ENCODE measurements at places on chromosomes 3 and 15.

GRCh38 chr3:126049289-126050049 lies 34.5 kb downstream of the SLC41A3 start:
- peak; percentile 2 for DNase-seq

- DNase-seq: no peak
Observed at GRCh38 chr3:174336784-174337183, 522.4 kb upstream of the NAALADL2 start.

DNA sequence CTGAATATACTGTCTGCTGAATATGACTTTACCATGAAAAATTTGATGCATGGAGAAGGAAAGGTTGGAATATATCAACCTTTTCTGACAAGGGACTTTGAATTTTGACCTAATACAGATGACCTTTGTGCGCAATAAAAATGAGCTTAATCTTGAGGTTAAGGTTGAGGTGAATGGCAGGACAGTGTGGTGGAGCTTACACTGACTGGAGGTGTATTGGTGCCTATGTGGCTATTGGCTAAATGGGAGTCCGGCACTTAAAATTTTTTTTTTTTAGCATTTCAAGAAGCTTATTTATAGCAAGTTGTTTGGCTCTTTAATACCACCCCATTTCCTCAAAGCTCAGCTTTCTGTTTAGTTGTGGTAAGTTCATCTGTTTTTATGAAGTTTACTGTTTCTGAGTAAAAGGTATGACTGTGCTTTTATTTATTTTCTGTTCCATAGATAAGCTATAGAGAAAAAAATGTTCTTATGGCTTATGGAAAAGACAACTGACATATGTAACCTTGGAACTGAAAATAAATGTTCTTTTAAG lies 15.2 kb downstream of the CDIN1 start:
- no peak for DNase-seq

DNA sequence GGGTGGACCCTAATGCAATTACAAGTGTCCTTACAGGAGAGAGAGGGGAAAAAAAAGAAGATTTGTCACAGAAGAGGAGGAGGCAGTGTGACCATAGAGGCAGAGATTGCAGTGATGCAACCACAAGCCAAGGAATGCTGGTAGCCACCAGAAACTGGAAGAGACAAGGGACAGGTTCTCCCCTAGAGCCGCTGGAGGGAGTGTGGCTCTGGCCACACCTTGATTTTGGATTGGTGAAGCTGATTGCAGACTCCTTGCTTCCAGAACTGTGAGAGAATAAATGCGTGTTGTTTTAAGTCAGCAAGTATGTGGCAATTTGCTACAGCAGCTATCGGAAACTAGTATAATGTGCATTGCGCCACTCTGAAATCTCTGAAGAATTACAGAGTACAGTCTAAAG lies 110.1 kb downstream of the SRGAP3 start:
- no peak for DNase-seq

DNA sequence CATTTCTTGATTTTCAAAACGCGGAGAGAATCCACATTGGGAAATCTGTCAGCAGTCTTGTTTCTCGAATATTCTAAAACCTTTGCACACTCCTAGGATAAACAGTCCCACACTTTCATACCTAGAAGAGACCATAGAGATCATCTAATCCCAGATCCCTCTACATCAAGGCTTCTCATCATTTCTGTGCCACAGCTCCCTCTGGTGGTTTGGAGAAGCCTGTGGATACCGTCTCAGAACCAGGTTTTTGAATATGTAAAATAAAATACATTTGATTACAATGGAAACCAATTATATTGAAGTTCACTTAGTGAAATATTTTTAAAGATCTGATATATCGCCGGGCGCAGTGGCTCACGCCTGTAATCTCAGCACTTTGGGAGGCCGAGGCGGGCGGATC lies 211.9 kb upstream of the GOLGA6L4 start:
- DNase-seq: peak; percentile 39

DNA sequence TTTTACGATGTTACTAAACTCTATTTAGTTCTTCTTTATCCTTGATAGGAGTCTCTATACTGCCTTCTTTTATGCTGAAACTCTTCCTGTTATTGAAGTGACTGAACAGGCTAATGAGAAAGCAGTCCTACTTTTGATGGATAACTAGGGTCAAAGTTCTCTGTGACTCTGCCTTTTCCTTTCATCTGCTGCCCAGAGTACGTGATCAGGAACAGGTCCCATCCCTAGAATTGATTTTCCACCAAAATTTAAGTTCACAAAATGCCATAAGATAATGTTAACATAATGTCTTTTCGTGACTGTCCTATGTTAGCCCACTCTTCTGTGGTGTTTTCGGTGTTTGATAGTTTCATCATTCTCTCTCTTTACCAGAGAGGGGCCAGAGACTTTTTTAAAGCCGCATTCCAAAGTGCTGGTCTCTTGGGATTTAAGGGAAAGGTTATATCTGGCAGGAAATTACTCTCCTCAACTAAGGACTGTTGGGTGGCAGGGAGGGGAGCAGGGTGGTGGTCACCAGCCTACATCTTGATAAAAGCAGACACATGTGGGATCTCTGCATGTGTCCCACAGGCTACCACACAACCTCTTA lies 50.3 kb upstream of the PLXND1 start:
- DNase-seq: no peak

DNA sequence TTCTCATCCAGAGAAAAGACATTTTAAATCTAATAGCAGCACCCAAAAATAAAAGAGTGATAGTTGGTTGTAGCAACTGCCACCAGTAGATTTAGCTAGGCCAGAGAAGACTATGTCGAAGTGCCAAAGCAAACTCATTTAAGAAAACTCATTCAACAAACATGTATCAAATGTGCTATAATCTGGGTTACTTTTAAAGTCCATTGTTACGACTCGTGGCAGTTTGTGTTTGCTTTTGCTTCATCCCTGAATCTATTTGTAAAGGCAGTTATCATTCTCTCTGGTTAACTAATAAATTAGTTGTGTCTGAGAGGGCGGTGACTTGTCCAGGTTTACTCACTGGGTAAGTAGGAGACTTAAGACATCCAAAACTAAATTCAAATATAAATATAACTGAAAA lies 159.4 kb downstream of the ZIC4 start:
- DNase-seq: no peak

- no peak for DNase-seq
Observed at GRCh38 chr3:9117220-9117619, 132.2 kb downstream of the SRGAP3 start.

DNA sequence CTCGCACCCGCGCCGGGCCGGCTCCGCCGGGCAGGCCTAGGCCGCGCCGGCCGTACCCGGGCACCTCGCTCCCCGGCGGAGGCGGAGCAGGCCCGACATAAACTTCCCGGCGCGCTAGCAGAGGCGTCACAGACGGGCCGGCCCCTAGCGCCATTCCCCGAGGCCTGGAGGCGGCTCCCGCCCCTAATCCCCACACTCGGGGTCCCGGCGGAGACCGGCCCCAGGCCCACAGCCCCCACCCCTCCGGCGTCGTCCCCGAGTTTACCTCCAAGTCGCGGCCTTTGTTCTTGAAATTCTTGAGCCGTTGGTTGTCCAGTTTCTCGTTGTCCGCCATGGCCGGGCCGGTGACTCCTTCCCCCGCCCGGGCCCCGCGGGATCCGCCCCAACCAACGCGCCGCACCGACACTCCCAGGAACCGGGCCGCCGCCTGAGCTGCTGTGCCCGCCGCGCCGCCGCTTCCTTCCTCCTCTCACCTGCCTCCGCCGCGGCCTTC lies 376 bp downstream of the KPNA4 start:
- peak; percentile 42 for DNase-seq

DNA sequence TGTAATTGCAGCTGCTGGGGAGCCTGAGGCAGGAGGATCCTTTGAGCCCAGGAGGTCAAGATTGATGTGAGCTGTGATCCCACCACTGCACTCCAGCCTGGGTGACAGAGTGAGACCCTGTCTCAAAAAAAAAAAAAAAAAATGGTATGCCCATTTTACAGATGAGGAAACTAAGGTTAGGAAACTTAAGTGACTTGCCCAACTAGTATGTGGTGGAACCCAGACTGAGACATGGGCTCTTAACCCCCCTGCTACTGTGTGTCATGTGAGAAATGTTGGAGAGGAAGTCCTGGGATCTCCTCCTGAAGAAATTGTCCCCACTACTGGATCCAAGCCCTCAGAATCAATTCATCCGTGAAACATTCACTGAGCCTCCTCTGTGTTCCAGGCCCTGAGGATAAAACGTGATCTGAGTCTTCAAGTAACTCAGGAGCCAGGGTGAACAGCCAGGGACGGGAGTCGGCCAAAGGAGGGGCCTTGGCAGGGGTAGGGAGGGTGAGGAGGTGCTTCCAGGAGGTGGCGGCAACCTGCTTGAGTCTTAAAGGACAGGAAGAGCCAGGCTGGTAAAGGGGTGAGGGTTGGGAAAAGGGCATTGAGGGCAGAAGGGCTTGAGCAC lies 19.6 kb upstream of the RNU6-1 start:
- DNase-seq: no peak

DNA sequence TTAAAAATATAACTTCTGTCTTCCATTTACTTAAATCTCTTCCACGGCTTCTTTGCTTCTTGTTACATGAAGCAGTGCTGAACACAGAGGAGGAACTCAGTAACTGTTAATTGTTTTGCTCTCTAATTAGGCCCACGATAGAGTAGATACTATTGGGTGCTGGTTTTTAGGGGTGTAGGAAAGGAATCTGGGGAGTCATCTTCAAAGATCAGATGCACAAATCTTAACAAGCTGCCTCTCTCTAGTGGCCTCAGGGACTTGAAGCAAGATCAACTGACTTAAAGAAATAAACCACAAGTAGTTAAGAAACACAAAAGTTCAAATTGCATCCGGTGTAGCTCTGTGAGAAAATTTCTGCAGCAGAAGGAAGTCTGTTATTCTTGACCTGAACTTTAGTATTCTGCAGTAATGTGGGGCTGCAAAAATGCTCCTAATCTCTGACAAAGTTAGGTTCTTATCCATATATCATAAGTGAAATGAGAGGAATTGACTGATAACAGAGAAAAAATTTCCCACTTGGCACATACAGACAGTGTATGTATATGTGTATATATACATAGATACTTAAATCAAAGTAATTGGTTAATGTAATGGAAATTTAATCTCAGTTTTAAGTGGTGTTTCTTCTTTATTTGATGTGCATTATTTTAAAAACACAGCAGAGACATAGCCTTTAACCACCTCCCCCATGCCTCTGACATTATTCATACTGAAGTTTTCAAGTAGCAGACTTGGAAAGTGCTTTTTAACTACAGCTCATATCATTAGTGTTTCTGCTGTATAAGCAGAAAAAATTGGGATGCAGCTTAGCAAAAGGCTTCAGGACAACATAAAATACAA lies 51.8 kb downstream of the CHST2 start:
- DNase-seq: no peak

GRCh38 chr3:61264281-61264680 lies 13.0 kb upstream of the FHIT start:
- no peak for DNase-seq

GRCh38 chr3:56253941-56254665 lies 214.2 kb downstream of the ERC2 start:
- no peak for DNase-seq

DNA sequence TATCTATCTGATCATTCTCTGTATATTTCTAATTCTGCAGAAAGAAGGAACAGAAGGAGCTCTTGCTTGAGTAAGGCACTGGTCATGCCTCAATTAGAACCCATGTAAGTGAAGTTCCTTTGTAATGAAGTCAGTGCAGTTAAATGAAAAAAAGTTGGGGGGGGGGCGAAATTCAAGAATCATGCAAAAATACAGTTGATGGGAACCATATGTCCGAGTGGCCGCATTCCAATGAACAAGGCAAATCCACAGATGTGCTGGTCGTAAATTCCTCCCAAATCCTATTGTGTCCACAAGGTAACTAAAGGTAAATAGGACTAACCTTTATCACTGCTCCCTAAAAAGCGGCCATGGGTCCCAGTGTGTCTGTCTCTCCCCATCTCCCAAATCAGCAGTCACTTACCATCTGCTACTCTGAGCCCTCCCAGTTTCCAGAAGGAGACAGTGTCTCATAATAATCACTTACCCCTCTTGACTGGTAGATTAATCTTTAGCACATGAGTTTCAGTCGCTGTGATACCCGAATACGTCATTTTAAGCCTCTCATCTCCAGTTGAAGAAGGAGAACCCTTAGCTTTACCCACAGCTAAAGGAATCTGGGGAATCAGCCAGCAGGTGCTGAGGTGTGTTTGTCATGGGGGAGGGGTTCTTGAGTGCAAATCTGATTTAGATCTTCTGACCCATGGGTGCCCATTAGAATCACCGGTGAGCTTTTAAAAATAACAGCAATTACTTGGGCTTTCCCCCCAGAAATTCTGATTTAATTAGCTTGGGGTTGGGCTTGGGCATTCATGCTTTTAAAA lies 56.3 kb upstream of the EPHB3 start:
- no peak for DNase-seq

GRCh38 chr3:56694867-56695683 lies 12.0 kb upstream of the TASOR start:
- DNase-seq: no peak

DNA sequence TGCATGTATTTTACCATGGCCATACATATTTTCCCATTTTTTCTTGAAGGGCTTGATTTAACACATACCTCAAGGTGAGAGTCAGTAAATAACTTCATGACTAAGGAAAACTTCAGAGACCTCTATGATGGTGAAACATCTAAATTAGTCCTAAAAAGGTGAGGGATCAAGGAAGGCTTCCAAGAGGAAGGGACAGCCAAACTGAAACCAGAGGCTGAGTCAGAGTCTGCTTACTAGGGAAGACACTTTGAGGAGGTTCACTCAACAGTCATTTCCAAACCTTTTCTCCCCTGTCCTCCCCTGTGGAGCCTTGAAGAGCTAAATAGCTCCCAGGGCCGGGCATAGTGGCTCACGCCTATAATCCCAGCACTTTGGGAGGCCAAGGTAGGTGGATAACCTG lies 206.6 kb downstream of the SHQ1 start:
- DNase-seq: no peak

GRCh38 chr3:147886879-147887278 lies 477.7 kb downstream of the ZIC1 start:
- no peak for DNase-seq

GRCh38 chr3:157578181-157578580 lies 75.0 kb upstream of the VEPH1 start:
- no peak for DNase-seq

DNA sequence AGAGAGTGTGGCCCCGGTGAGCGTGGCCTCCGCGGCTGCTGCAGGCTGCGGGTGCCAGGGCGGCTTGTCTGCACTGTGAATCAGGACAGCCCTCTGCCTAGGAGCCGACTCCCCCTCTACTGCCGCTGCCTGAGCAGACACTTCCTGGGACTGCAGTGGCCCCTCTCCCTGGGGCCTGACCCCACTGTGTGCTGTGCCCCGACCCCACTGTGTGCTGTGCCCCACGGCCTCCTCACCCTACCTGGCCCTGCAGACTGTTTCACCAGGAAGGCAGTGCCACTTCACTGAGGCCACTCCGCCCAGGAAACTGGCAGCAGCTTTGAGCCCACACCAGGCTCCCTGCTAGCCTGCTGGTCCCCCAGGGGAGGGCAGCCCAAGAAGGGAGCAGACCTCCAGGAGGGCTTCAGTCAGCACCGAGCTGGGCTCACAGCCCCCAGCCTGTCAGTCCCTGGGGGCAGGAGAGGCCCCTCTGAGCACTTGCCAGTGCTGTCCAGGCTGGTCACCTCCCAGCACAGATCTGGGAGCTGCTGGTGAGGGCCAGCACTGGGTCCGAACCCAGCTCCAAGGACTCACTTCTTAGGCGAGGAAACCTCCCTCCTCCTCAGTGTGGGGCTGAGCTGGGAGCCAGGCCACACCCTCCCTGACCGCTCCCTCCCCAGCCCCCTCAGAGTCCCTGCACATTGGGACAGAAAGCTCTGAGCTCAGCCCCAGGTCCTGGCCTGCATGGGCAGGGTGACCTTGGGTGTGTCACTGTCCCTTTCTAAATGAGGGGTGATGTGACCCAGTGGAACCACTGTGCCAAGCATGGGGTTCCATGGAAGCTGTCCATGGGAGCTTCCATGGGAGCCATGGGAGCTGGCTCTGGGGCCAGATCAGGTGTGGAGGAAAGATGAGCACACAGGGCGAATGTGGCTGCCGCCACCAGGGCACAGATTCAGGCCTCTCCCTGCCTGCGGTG lies 56.8 kb downstream of the DNAJB8 start:
- no peak for DNase-seq

Measured in HEK293T (cell line).